ENCODE measurements at places on chromosomes 1 and 21. TPM values are rescaled to one million over a fixed set of nuclear protein-coding genes. Genes with fewer than 3 reads are reported as not detected.

Gene RGS8
- 0.05 TPM for total RNA-seq

Gene PCSK9
- total RNA-seq = 2.9 TPM

Gene SRSF11
- total RNA-seq = 294 TPM

Gene KRTAP27-1
- not detected for total RNA-seq

Gene TPM3
- total RNA-seq = 180 TPM

Gene SPRR2A
- total RNA-seq = not detected

Gene OR2T11
- total RNA-seq = not detected
